ENCODE measurements at places on chromosomes 7 and 10.
A peak's percentile ranks its signal among the peaks of the same experiment; 100 is the strongest.

GRCh38 chr10:55212051-55212450 is 411.0 kb upstream of the PCDH15 start:
- no peak for ATAC-seq

- no peak for ATAC-seq
These were observed 5.5 kb downstream of the RASSF4 start for GRCh38 chr10:44965104-44965503.

- no peak for ATAC-seq
These were observed 80.9 kb downstream of the PTN start for GRCh38 chr7:137262599-137262998.

- ATAC-seq: no peak
These were observed 245.9 kb downstream of the KCNMA1 start for GRCh38 chr10:77391605-77392235.

DNA sequence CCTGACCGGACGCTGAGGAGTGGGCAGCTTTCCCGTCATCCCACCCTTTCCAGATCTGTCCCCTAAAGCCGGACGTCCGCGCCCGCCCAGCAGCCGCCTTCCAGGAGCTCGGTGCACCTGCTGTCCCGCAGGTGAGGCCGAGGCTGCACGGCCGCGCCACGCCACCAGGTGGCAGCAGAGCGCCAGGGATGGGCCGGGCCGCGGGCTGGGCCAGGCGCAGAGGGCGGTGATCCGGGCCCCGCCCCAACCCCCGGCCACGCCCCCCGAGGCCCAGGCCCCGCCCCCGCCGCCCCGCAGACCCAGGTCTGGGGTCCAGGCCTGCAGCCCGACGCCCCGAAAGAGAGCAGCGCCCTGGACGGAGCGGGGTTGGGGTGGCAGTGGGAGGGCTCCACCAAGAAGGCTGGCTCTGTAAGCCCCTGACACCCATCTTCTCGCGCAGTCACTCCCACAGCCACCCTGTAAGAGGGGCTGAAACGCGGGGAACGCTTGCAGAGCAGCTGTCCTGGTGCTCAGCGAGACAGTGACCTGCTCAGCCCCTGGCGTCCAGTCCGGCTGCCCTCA is 32.2 kb downstream of the FOXL3 start:
- ATAC-seq: peak; percentile 96

- ATAC-seq: peak; percentile 91
These were observed 962 bp upstream of the SLC26A4 start for GRCh38 chr7:107659666-107660065.

- ATAC-seq: peak; percentile 43
These were observed 276.5 kb downstream of the OTUD1 start for GRCh38 chr10:23715363-23715762.

DNA sequence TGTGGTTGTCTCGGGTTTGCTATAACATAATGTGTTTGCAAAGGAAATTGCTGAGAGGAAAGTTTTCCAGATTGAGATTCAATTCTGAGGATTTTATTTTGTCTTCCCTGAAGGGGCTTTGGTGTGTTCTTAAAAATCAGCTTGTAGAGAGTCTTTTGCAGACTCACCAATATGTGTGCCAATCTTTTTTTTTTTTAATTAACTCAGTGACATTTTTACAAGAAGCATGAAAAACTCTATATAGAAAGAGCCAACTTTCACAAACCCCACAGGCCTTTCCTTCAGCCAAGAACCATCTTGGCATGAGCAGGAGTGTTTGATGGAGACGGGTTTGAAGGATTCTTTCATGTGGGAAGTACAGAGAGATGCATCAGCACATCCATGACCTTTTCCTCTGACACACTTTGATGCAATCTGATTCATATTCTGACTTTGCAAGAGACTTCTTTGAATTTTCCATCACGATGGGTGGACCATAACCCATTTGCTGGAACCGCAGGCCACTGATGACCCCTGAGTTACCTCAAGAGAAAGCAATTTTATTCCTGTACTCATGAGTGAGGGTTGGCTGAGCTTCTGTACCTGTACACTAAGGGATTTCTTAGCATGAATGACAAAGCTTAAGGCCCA is 892.6 kb downstream of the XPNPEP1 start:
- ATAC-seq: no peak

- ATAC-seq: no peak
These were observed 164.5 kb upstream of the SMIM30 start for GRCh38 chr7:113282875-113283274.

GRCh38 chr7:86947929-86948328 is 111.5 kb downstream of the ELAPOR2 start:
- ATAC-seq: no peak

- ATAC-seq: no peak
These were observed 96.8 kb downstream of the TMEM26 start for GRCh38 chr10:61356354-61356753.

DNA sequence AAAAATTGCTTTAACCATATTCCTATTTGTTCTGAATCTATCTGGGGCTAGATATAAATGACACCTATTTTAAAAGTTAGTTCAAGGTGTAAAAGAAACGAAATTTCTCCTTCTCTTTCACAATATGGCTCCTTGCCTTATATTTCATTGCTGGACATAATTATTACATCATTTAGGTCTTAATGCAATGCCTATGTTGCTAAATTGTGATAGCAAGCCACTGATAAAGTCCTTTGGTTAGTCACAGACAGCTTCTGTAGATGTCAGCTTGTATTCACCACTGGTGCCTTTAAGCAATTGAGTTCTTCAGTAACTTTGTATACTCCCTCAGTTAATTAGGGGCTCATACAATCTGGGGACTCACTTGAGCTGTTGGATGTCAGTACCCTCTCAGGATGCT is 1236.6 kb downstream of the GATA3 start:
- no peak for ATAC-seq

- no peak for ATAC-seq
These were observed 67.6 kb downstream of the DOCK1 start for GRCh38 chr10:126972635-126973414.

GRCh38 chr7:101410743-101411507 is 48.2 kb downstream of the COL26A1 start:
- ATAC-seq: no peak

GRCh38 chr7:43630482-43630881 is 47.6 kb downstream of the STK17A start:
- ATAC-seq: no peak

GRCh38 chr10:51985336-51985735 is 285.9 kb upstream of the CSTF2T start:
- ATAC-seq: no peak

DNA sequence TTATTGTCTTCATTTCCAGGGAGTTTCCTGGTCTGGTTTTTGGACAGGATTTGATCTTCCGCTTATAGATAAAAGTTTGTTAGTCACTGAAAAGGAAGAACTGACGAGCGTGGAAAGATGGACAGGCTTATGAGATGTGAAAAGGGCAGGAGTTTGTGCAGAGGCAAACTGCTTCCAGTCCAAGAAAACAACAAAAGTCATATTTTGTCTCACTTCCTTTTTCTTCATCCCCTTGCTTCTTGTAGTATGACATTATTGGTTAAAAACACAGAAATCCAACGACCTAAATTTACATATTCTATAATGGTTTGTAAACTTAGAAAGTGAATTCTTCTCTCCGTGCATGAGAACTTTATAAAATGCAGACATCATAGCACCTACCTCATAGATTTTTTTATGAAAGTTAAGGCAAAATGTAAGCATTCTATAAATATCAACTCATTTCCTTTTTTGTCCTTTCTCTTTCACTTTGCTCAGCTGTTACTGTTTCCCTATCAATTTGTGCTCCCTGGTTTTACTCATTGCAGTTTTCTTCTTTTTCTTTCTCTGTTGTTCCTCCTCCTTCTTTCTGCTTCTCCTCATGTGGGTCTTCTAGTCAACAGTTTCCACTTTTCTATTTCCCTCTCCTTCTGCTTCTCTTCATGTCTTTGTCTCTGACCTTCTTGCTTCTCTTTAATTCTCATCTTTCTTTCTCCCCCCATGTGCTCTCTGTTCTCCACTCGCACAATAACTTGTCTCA is 370.2 kb downstream of the ARL4A start:
- ATAC-seq: peak; percentile 41

GRCh38 chr10:7738536-7739407 is 35.7 kb downstream of the ITIH2 start:
- ATAC-seq: no peak

DNA sequence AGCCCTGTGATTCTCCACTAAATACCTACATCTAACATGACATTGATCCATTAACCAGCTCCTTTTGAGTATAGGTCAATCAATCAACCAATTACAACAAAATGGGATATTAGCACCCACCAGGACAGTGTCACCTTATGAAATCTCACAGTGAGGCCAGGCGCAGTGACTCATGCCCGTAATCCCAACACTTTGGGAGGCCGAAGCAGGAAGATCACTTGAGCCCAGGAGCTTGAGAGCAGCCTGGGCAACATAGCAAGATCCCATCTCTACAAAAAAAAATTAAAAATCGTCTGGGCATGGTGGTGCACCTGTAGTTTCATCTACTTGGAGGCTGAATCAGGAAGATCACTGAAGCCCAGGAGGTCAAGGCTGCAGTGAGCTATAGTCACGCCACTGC is 28.5 kb downstream of the SRRM3 start:
- ATAC-seq: no peak

GRCh38 chr7:93249491-93250148 is 17.5 kb downstream of the VPS50 start:
- ATAC-seq: no peak

DNA sequence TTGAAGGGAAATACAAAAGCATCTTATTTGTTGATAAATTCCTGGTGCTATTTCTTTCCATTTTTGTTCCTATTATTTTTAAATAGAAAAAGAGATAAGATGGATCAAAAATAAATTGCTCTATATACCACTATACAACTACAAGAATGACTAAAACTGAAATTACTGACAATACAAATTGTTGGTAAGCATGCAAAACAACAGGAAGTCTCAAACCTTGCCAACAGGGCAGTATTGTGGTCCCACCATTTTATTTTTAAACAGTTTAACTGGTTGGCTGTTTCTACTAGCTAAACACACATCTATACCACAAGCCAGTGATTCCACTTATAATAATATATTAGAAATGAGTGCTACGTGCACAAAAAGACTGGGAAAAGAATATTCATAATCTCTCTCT is 213.0 kb downstream of the JAZF1 start:
- ATAC-seq: no peak

- ATAC-seq: no peak
These were observed 10.1 kb upstream of the ATOH7 start for GRCh38 chr10:68242051-68242450.

- ATAC-seq: no peak
These were observed 295.4 kb downstream of the GRID1 start for GRCh38 chr10:86071145-86071544.

GRCh38 chr10:93072713-93073538 is 767 bp upstream of the CYP26A1 start:
- no peak for ATAC-seq

DNA sequence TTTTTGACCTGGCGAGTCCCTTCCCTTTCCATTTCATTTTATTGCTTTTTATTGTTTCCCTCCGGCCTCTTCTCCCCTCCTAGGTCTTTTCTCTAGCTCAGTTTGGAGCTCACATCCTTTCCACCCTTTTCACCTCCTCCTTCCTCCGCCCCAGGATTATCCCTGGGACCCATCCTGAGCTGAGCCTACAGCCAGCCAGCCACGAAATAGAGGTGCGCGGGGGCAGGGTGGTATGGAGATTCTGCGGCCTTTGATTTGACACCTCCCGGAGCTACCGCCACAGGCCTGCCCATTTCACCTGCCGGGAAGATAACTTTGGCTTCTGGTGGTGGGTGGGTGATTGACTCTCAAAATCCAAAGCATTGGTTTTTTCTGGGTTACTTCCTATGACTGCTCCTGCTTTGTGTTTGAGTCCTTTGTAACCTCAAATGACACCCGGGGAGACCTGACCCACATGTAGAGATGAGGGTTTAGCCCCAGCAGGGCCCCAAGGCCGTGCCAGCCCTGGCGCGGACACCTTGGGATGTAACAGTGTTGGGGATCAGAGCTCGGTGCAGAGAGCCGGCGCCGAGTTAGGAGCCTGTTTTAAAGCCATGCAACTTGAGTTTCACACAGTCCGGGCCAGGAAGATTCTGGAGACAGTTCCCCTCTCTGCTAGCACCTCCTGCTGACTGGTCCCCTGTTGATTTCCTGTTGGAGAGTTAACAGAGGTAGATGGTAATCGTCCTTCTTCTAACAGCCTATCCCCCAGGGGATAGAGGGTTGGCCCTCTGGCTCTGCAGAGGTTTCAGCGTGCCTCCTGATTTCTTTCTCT is 1.5 kb downstream of the DUSP5 start:
- no peak for ATAC-seq

- no peak for ATAC-seq
These were observed 134.0 kb upstream of the SEMA3A start for GRCh38 chr7:84328571-84328970.

- ATAC-seq: no peak
These were observed 314.1 kb downstream of the THSD7A start for GRCh38 chr7:11517853-11518252.

GRCh38 chr10:79025199-79025832 is 43.5 kb upstream of the ZMIZ1 start:
- no peak for ATAC-seq

GRCh38 chr7:139918480-139918879 is 89.4 kb downstream of the TBXAS1 start:
- ATAC-seq: no peak

GRCh38 chr7:32219416-32219815 is 149.2 kb upstream of the PDE1C start:
- no peak for ATAC-seq

DNA sequence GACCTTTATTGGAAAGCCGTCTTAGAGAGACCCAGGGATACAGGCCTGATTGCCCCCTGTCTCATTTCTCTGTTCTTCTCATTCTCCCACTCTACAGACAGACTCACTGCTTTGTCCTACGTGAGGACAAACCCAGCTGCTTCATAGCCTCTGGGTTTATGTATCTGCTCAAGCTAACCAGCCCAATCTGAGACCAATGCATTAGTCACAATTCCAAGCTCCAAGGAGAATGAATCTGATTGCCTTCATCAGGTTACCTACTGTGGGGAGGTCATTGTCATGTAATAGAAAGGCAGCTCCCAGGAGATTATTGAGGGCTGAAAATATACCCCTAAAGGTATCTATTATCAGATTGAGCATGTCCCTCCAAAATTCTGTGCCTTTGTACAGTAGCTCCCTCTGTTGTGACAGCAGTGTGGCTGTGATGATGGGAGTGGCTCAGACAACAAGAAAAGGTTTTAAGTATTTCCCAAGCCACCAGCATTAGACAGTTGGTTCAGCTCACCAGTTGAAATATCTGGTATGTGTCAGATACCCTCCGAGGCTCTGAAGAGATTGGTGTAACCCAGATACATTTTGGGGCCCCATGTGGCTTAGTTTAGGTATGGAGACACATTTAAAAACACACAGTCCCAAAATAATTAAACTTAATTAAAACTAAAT is 123.1 kb upstream of the EEPD1 start:
- no peak for ATAC-seq

DNA sequence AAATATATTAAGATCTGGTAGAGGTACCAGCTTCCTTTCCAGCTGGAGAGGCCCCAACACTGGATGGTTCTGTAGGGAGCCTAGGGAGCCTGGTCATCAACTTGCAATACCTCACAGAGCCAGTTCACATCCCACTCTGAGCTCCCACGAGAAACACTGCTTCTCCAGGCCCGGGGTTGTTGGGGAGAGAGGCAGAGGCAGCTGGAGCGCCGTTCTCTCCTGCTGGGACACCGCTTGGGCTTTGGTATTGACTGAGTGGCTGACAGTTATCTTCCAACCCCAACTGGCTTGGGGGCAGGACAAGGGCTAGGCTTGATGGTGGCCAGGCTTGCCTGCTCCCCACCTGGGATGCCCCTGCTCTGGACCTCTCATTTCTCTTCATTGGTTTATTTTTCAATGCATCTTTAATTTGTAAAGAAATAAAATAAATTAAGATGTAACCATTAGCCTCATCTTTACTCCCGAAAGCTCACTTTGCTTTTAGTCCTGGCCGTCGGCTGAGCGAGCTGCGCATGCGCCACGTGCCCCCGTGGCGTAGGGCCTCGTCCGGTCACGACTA is 10.0 kb upstream of the CHCHD1 start:
- peak; percentile 48 for ATAC-seq

GRCh38 chr7:39317896-39318295 is 248.3 kb upstream of the YAE1 start:
- no peak for ATAC-seq
